ENCODE measurements at places on chromosomes 16 and 17.

DNA sequence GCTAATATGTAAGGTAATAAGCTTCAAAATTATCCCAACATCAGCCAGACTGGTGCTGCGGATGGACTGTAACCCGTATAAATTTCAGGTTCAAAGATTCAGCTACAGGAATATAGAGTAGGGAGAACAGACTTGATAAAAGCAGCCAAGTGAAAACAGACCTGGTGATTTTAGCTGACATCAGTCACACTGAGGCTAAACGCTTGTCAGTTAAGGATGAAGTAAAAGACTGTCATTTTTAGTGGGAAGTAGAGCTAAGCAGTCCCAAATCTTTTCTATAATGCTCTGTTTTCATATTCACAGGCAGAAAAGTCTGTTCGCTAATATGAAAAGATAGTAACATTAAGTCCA is 35.4 kb downstream of the CMTM4 start:
- DNase-seq = peak; percentile 28

DNA sequence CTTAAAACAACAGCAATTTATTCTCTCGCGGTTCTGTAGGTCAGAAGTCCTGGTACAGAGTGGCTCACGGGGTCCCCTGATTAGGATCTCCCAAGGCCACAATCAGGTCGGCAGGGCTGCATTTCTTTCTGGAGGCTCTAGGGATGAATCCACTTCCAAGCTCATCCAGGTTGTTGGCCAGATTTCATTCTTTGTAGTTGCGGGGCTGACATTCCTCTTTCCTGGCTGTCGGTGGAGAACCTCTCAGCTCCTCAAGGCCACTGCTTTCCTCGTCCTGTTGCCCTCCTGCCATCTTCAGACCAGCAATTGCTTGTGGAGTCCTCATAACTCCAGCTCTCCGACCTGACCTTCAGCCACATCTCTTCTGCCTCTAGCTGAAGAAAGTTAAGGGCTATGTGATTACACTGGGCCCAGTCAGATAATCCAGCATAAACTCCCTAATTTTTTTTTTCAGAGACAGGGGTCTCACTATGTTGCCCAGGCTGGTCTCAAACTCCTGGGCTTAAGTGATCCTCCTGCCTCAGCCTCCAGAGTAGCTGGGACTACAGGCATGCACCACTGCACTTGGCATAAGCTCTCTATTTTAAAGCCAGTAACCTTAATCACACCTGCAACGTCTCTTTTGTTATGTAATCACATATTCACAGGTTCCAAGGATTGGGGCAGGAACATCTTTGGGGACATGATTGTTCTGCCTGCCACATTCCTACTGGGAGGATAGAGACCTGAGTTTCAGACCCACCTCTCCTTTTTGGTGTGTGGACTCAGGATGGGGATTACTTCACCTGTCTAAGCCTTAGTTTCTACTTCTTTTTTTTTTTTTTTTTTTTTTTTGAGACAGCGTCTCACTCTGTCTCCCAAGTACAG is 4.1 kb upstream of the GAST start:
- no peak for DNase-seq

GRCh38 chr16:64962786-64963185 is 159.1 kb downstream of the CDH11 start:
- DNase-seq = no peak

- peak; percentile 15 for DNase-seq
These were observed 36.2 kb downstream of the RGS9 start for GRCh38 chr17:65173284-65173793.

- DNase-seq = no peak
These were observed 34.1 kb upstream of the MYH10 start for GRCh38 chr17:8664456-8665126.

DNA sequence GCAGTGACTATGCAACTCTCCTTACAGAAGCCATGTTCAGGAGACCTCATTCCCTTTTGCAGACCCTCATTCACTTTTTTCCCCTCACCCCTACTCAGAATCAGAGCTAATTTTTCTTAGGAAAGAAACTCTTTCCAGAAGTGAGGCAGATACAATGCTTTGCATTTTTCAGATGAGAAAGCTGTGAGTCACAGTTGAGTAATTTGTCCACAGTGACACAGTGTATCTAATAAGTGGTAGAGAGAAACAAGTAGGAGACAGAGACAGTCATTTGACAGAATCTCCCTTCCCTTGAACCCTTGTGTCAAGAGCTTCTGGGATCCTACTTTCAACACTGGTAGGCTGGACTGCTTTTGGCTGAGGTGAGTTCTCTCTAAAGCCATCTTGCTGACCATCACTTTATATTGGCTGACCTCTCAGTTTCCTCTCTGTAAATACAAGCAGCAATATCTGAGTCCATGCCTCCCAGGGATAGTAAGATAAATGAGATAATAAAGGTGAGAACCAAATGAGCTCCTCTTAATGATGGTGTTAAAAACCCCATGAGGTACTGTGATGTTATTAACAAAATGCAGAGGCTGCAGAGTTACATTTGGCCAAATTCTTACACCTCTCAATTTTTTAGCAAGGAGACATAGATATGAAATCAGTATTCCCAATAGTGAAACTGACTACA is 130.8 kb downstream of the CA10 start:
- DNase-seq = no peak

DNA sequence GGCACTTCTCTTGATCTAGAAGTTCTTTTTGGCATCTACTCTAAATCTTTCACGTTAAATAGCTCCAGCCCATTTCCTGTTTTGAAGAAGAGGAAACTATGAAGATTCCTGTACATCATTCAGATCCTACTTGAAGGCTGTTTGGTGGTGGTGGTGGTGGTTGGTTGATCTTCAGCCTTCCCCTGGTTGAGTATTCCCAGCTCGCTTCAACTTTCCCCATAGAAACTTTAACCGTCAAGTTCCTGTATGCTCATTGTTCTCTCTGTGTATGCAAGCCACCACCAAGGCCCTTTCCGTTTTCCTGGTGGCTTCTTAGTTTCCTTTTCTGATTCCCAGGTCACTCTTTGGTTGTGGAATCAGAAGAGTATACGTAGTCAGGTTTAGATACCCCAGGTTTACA is 3.3 kb downstream of the LRRC46 start:
- DNase-seq = no peak

- no peak for DNase-seq
These were observed 8.9 kb downstream of the TLE7 start for GRCh38 chr16:71432906-71433305.

Data from NCI-H460 (cell line).